ENCODE measurements at places on chromosomes 3 and 15.

DNA sequence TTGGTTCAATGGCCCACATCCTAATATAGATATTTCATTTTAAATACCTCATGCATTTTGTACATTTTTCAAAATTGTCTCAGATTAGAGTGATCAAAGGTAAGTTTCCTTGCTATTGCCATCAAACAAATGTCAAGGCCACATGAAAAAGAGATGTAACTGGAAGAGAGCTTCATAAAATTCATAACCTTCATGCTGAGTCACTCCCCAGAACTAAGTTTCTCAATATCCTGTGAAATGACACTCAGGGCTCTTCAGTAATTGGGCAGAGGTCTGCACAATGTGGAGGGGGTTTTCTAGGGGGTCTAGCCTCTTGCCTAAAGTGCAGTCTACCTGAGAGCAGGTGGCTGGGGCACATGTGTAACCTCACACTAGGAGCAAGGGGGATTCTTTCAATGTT, 152.2 kb upstream of the SLC2A2 start:
- no peak for DNase-seq

DNA sequence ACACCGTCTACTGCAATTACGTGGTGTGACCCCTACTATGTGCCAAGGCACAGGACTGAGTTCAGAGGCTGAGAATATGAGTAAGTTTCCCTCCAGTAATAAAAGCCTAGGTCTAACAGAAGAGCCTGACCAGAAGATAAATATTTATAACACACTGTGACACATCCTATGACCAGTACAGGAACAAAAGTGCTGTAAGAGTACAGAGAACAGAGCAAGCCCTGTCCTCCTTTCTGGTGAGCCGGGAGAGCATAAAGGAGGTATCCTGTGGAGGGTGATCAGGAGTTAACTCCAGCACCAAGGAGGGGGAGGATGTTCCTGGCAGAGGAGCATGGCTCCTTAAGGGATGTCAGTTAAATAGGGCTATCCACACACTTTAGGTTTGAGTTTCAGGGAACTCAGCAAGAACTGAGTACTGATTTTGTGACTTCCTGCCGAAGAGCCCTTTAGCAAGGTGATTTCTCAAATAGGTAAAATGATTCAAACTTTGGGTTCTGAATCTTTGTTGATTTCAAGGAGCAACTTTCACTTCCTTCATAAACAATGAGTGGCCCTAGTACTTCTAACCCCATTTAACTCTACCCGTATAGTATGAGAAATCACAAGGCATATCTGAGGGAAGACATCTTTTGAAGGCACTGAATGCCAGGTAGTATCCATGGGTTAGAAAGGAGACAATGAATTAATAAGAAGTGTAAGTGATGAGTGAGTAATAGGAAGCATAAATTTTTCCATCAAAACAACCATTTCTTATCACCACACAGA, 198.0 kb downstream of the THRB start:
- no peak for DNase-seq

DNA sequence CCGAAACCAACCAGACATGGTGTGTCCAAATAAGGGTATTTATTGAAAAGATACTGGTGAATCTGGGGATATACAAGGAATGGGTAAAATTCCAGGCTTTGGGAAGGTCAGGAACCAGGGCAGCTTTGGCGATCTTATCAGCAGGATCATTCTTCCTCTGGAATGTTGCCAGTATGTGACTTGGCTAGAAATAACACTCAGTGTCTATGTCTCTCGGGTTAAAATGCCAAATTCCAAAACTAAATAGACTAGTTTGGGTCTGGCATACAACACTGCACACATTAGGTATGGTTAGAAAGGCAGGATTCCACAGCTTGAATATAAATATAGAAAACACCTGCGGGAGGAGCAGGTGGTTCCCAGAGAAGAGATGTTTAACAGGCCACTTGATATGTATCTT, 220.2 kb upstream of the CD96 start:
- DNase-seq, result no peak

DNA sequence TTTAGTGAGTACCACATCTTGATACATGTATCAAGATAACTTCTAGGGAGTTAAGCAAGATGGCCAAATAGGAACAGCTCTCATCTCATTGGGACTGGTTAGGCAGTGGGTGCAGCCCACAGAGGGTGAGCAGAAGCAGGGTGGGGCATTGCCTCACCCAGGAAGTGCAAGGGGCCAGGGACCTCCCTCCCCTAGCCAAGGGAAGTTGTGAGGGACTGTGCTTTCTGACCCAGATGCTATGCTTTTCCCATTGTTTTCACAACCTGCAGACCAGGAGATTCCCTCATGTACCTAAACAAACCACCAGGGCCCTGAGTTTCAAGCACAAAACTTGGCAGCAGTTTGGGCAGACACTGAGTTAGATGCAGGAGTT, 665.0 kb upstream of the CBLB start:
- no peak for DNase-seq

- DNase-seq, result no peak
Measured at GRCh38 chr3:151859233-151859673, 14.2 kb upstream of the SUCNR1 start.

Measured in stimulated activated CD8-positive, alpha-beta memory T cell treated with anti-CD3 and anti-CD28 coated beads, Interleukin-4, amount 100 ng/mL, for 1 hour (primary cell).